Activated CD4-positive, alpha-beta T cell treated with anti-CD3 and anti-CD28 coated beads, Interleukin-2, amount 10 ng/mL, durations not matched to agents 24 days and 14 days (primary cell): ENCODE measurements at places on chromosomes 7 and 10. TPM values are rescaled to one million over a fixed set of nuclear protein-coding genes. Genes with fewer than 3 reads are reported as not detected.

The DYNC1I1 gene
- total RNA-seq, result not detected in 2 replicates

The CLDN15 gene
- 19.6 and 20.7 TPM in 2 replicates for total RNA-seq

The GAD2 gene
- not detected in 2 replicates for total RNA-seq

The TASOR2 gene
- 78.2 and 92.3 TPM in 2 replicates for total RNA-seq

The KIN gene
- total RNA-seq, result 13.9 and 14.4 TPM in 2 replicates

The AOAH gene
- total RNA-seq, result 17.6 and 17.8 TPM in 2 replicates

The VSTM2A gene
- not detected in 2 replicates for total RNA-seq

The DNAJB12 gene
- total RNA-seq, result 32.5 and 35.1 TPM in 2 replicates

The ZCWPW1 gene
- 1.7 and 2.6 TPM in 2 replicates for total RNA-seq

The WEE2 gene
- total RNA-seq, result not detected in 2 replicates

The SHH gene
- not detected in 2 replicates for total RNA-seq

The PDAP1 gene
- 167 and 168 TPM in 2 replicates for total RNA-seq

The TLL2 gene
- not detected in 2 replicates for total RNA-seq

The HOXA5 gene
- not detected in 2 replicates for total RNA-seq

The TET1 gene
- total RNA-seq, result 0.96 and 1.2 TPM in 2 replicates

The SPOCK2 gene
- total RNA-seq, result 104 and 106 TPM in 2 replicates

The ACSM6 gene
- total RNA-seq, result not detected in 2 replicates

The HMX3 gene
- total RNA-seq, result not detected in 2 replicates

The LRRD1 gene
- not detected in 2 replicates for total RNA-seq

The ATP6V0A4 gene
- not detected in 2 replicates for total RNA-seq

The POMZP3 gene
- total RNA-seq, result 6.9 and 10.1 TPM in 2 replicates

The HTR5A gene
- not detected in 2 replicates for total RNA-seq

The AKR1B15 gene
- total RNA-seq, result not detected in 2 replicates

The GIMAP1 gene
- total RNA-seq, result 4.9 and 6.0 TPM in 2 replicates
